Sigmoid colon (tissue), 7 donors: ENCODE measurements at places on chromosomes 3 and 15. TPM values are rescaled to one million over a fixed set of nuclear protein-coding genes. Genes with fewer than 3 reads are reported as not detected.

GRCh38 chr15:92391640-92392039 lies 2.0 kb upstream of the ST8SIA2 start:
- peaks cover 46% of the 10 kb centered on the region for H3K27me3 ChIP-seq
- no peak for DNase-seq
- H3K27ac ChIP-seq: no peak overlapping the region
- H3K4me3 ChIP-seq: no peak overlapping the region
- no peaks in the 10 kb centered on the region for H3K4me1 ChIP-seq
- H3K36me3 ChIP-seq: no peaks in the 10 kb centered on the region

- H3K4me1 ChIP-seq: peaks cover 6% of the 10 kb centered on the region
- DNase-seq: no peak
- H3K27me3 ChIP-seq: no peaks in the 10 kb centered on the region
- H3K36me3 ChIP-seq: no peaks in the 10 kb centered on the region
- no peak overlapping the region for H3K4me3 ChIP-seq
Measured at GRCh38 chr3:126307591-126308393, 49.4 kb downstream of the KLF15 start.

GRCh38 chr3:184757022-184757651 lies 45.3 kb upstream of the MAGEF1 start:
- no peaks in the 10 kb centered on the region for H3K27me3 ChIP-seq
- peak overlapping the region; percentile 74 for H3K27ac ChIP-seq
- H3K4me3 ChIP-seq: peak overlapping the region; percentile 20
- H3K4me1 ChIP-seq: peaks cover 26% of the 10 kb centered on the region
- peak; percentile 91 for DNase-seq
- H3K36me3 ChIP-seq: no peaks in the 10 kb centered on the region

- H3K27me3 ChIP-seq: no peaks in the 10 kb centered on the region
- no peaks in the 10 kb centered on the region for H3K36me3 ChIP-seq
- peaks cover 52% of the 10 kb centered on the region for H3K4me1 ChIP-seq
- peak; percentile 54 for DNase-seq
Measured at GRCh38 chr15:62856466-62857246, 185.9 kb upstream of the TPM1 start.

DNA sequence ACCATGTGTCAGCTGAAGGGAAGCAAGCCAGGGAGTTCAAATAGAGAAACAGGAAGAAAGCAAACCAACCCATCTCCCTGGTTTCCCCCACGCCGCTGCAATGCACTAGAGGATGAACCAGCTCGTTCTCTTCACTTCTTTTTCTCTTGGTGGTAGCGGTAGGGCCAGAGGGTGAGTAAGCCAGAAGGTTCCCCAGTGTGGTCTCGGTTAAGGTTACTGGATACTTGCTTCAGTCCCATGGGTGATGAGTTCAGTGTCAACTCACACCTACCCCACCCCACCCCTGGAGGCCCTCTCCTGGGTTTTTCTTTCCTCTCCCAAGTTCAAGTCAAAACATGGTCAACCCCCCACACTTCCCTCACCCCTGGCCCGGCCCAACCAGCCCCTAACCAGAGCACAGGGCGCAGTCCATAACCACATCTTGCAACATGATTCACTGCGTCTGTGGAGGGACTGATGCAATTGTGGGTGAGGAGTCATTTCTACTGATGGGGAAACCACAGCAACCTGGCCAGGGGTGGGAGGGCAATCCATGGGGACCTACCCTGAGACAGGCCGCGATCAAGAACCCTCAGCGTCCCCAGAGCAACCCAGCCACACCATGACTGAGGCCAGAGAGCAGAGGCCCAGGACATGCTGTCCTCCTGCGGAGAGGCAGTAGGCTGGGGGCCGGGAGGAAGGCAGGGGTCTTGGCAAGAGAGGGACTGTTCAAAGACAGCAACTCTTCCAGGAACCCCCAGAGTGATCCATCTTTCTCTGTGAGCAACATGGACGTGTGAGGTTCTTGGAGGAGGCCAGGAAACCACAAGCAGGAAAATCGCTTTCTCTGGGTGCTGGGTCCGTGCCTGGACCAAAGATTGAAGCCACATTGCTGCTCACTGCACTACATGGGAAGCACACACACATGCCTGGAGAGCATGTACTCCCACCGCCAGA lies 276.6 kb downstream of the UACA start:
- peak; percentile 77 for DNase-seq
- H3K36me3 ChIP-seq: no peaks in the 10 kb centered on the region
- H3K27ac ChIP-seq: no peak overlapping the region
- H3K4me3 ChIP-seq: no peak overlapping the region
- H3K27me3 ChIP-seq: no peaks in the 10 kb centered on the region

- DNase-seq: no peak
- no peaks in the 10 kb centered on the region for H3K27me3 ChIP-seq
- no peak overlapping the region for H3K27ac ChIP-seq
- H3K36me3 ChIP-seq: peaks cover 13% of the 10 kb centered on the region
- H3K4me1 ChIP-seq: no peaks in the 10 kb centered on the region
Measured at GRCh38 chr3:149153402-149153801, 24.0 kb downstream of the HPS3 start.

GRCh38 chr3:114418107-114418506 lies 124.3 kb downstream of the TIGIT start:
- peaks cover 18% of the 10 kb centered on the region for H3K4me1 ChIP-seq
- H3K27ac ChIP-seq: peak overlapping the region; percentile 70
- DNase-seq: no peak
- no peaks in the 10 kb centered on the region for H3K27me3 ChIP-seq
- H3K36me3 ChIP-seq: no peaks in the 10 kb centered on the region

DNA sequence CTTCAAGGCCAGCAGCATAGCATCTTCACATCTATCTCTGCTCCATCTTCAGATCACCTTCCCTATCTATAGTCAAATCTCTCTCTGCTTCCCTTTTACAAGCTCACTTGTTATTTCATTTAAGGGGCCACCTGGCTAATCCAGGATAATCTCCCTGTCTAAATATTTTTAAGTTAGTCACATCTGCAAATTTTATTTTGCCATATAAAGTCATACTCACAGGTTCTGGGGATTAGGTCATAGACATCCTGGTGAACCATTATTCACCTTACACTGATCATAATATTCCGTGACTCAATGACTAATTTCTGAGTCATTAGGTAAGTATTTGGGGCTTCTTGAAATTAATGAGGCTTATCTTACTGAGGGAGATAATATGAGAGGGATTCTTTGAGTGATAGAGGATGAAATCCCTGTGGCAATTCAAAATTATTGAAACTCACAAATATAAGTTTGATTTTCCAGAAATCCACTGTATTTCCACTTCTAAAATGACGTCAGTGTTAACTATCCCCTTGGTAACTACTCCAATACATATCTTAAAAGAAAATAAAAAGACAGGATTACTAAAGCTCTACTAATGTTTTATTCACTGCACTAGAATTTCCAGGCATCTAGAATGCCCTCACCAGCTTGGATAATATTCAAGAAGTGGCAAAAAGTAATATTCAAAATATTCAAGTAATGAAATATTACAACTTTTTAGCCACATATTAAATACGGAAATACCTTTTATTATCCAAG lies 93.7 kb upstream of the RBMS3 start:
- H3K27me3 ChIP-seq: no peaks in the 10 kb centered on the region

DNA sequence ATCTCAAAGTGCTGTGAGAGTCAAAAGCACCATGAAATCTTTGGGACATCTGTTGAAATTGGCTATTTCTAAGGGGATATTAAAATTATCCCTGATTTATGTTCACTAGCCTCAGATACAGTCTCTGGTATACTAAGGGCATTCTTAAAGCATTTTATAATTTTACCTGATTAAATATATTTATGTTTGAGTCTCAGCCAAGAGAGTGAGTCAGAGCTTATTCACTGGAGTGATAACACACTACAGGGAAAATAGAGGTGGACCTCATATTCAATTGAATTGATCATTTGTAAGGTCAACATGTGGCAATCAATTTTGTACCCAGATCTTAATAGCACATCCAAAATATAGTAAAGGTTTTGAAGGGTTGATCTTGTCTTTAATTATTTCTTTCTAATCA lies 733.6 kb downstream of the EPHA3 start:
- H3K27me3 ChIP-seq: no peaks in the 10 kb centered on the region
- no peak overlapping the region for H3K4me3 ChIP-seq
- no peaks in the 10 kb centered on the region for H3K4me1 ChIP-seq
- no peak overlapping the region for H3K27ac ChIP-seq
- no peaks in the 10 kb centered on the region for H3K36me3 ChIP-seq
- no peak for DNase-seq

DNA sequence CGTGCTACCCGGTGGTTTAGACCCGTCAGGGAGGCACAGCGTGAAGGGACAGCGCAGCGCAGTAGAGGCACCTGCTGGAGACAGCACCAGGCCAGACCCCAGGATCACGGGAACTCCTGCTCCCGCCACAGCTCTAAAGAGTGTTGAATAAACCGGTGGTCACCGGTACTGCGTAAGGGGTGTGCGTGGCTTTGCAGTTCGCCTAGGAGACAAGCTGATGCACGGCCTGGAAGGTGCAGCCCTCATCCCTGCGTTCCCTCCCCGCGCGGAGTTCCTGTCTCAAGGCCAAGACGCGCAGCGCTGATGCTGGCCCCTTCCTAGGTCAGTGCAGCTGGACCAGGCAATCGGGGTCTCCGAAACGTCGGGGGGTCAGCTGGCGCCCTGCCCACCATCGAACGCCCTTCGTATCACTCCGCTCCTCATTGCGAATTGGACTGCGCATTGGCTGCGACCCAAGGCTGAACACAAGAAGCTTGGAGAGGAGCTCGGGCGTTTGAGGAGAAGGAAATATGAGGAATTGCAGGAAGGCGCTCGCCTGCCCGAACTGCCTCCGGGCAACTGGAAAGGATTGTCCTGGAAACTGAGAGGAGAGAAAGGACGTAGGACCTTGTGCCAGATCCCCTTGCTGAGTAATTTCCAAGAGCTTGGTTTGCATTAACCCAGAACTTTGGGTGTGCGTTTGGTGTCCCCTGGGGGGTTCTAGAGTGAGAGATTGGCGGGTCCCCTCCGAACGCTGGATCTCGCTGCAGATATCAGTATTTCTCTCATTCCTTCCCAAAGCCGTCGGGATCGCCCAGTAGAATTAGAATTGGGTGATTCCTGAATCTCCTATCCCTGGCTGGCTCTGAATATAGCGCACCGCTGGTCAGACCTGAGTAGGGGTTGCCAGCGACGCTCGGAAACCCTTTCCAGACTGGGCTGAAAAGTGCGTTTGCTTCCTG lies 2.3 kb upstream of the SOX14 start:
- no peaks in the 10 kb centered on the region for H3K36me3 ChIP-seq
- peaks cover 66% of the 10 kb centered on the region for H3K27me3 ChIP-seq
- H3K4me3 ChIP-seq: no peak overlapping the region
- H3K27ac ChIP-seq: no peak overlapping the region

DNA sequence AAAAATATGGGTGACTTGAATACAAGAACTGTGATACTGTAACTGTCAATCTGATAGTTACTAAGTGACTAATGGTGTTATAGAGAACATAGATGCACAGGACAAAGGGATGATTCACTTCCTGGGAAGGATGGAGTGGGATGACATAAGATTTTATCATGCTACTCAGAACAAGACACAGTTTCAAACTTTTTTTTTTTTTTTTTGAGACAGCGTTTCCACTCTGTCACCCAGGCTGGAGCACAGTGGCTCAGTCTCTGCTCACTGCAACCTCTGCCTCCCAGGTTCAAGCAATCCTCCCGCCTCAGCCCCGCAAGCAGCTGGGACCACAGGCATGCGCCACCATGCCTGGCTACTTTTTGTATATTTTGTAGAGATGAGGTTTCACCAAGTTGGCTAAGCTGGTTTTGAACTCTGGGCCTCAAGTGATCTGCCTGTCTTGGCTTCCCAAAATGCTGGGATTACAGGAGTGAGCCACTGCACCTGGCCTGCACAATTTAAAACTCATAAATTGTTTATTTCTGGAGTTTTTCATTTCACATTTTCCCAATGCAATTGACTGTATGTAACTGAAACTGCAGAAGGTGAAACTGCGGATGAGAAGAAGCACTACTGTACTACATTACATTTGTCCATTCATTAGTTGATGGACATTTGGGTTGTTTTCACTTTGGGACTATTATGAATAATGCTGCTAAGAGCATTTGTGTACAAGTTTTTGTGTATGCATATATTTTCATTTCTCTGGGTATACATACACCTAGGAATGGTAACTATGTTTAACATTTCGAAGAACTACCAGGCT lies 40.6 kb downstream of the ADIPOQ start:
- H3K36me3 ChIP-seq: no peaks in the 10 kb centered on the region
- H3K27me3 ChIP-seq: no peaks in the 10 kb centered on the region
- H3K4me3 ChIP-seq: no peak overlapping the region
- DNase-seq: no peak

DNA sequence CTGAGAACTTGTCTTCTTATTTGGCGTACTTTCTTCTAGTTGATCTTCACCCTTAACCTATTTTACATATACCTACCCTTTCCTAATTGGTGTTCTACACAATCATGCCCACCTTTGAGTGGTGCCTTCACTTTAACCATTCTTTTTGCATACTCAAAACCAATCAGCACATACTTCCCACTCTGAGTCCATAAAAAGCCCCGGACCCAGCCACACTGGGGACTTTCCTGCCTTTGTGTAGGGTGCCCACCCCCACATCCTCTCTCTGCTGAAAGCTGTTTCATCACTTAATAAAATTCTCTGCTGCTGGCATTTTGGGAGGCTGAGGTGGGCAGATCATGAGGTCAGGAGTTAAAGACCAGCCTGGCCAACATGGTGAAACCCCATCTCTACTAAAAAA lies 15.9 kb upstream of the CHST2 start:
- no peaks in the 10 kb centered on the region for H3K4me1 ChIP-seq
- no peak for DNase-seq
- H3K36me3 ChIP-seq: no peaks in the 10 kb centered on the region

GRCh38 chr3:39056151-39056550 lies 4.3 kb downstream of the WDR48 start:
- no peak for DNase-seq
- H3K36me3 ChIP-seq: no peaks in the 10 kb centered on the region
- no peak overlapping the region for H3K4me3 ChIP-seq
- peaks cover 18% of the 10 kb centered on the region for H3K4me1 ChIP-seq

- no peak for DNase-seq
- H3K27ac ChIP-seq: no peak overlapping the region
- H3K36me3 ChIP-seq: no peaks in the 10 kb centered on the region
Measured at GRCh38 chr3:107931326-107931725, 159.5 kb downstream of the CD47 start.

DNA sequence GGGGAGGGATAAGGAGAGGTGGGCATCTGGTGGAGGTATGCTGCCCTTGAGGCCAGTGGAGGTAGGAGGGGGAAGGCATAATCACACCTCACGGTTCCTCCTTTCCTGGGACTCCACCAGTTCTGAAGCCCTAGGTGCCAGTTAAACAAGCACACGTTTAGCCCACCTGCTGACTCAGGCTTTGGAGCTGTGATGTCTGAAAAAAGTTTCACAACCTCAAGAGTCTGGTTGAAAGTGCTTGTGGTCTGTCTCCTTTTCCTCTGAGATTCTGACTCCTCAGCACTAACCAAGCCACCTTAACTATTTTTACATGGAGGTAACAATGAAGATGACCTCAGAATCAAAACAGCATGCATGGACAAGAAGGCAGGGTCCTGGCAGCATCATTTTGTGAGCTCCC lies 23.0 kb downstream of the HPS3 start:
- DNase-seq: no peak
- no peaks in the 10 kb centered on the region for H3K4me1 ChIP-seq
- no peaks in the 10 kb centered on the region for H3K27me3 ChIP-seq
- no peak overlapping the region for H3K4me3 ChIP-seq

GRCh38 chr15:64763874-64764273 lies 11.5 kb downstream of the RBPMS2 start:
- H3K27me3 ChIP-seq: no peaks in the 10 kb centered on the region
- no peaks in the 10 kb centered on the region for H3K36me3 ChIP-seq
- no peaks in the 10 kb centered on the region for H3K4me1 ChIP-seq
- no peak for DNase-seq

Gene PLA2G4E
- not detected for total RNA-seq

Gene IGSF11
- 8.1 TPM for total RNA-seq

Gene DNAH1
- 8.6 TPM for total RNA-seq

Gene ADAMTS17
- total RNA-seq: 1.4 TPM

Gene ZNF592
- total RNA-seq: 13.6 TPM

Gene TM4SF1
- total RNA-seq: 32.1 TPM
